ENCODE measurements at places on chromosomes 2 and 18.

DNA sequence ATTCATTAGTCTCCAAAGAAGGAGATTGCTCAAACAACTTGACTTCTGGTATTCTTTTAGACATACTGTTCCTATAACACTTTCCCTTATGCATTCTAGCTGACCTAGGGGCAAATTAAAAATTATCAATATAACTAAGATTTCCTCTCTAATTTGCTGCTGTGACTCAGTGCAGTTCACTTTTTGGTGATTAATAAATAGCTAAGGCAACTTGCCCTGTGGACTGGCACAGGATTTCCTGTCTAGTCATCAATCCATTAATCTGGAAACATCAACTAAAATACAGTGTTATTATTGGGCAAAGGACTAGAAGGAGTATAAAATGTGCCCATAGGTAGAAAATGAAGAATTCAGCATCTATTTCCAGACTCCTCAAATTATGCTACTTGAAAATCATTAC is 83.5 kb upstream of the SERPINE2 start:
- DNase-seq: no peak

DNA sequence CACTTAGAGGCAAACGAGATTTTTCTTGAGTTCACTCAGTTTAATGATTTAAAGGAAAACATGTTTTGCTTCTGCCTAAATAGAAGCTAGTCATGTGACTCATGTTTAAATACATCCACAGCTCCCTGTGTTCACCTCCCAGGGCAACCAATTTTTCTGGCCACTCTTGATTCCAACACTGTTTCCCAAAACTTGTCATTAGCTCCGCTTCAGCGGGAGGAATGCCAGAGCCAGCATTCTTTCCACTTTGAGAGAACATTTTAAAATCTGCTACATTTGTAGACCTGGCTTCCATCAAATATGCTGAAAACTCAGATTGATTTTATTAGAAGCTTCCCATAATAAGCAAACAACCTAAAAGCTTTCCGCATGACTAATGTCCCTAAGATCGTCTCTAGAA is 2.8 kb upstream of the CYS1 start:
- no peak for DNase-seq

- DNase-seq: no peak
Observed at GRCh38 chr2:136098441-136098840, 19.5 kb downstream of the CXCR4 start.

DNA sequence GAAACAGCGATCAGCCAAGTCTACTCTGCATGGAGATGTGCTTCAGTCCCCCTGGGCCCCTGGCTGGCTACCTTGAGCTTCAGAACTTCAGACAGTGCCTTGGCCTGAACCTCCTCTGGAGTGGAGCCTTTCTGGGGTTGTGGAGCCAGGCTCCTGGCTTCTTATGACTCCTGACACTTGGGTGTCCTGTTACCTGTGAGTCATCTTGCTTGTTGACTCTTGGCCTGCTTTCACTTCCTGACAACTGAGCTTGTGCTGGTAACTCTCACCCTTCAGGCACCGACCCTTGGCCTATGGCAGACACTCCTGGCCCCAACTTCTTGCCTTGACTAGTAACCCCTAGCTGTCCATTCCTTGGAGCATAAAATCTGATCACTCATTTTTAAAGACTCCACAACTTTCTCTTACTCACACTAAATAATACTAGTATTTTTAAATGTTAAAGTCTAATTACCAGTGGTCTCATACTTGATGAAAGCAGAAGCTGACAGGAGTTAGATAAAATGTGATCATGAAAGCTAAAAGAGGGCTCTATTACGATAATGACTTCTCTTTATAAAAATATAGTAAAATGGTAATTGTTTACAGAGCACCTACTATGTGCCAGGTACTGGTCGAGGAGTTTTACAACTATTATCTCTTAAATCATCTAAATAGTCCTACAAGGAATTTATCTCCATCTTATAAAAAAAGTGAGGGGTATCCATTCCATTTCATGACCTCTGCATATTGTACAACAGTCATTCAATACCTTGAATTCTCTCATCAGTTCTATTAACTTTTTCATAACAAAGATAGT is 46.3 kb upstream of the VIT start:
- DNase-seq: no peak

GRCh38 chr2:25276569-25277465 is 64.9 kb downstream of the DNMT3A start:
- DNase-seq: no peak

GRCh38 chr2:113158884-113159553 is 14.8 kb upstream of the PSD4 start:
- DNase-seq: no peak

DNA sequence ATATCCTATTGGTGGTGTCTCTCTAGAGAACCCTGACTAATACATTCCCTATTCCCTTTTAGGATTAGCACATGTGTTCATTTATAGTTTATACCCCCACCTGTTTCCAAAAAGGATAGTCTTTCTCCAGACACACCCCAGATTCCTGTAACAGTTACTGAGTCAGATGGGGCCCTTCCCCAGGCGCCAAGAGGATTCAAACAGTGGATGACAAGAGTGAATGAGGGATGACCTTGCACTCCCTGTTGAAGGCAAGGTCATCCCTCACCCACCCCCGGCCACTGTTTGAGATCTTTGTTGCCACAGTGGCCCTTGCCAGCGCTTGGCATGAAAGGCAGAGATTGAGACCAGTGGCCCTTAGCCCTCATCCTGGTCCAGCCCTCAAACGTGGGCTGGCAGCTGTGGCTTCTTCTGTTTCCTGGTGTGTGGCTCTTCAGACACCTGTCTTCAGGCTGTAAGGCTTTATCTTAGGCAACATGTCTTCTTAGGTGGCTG is 15.3 kb upstream of the REEP1 start:
- no peak for DNase-seq

- DNase-seq: no peak
Observed at GRCh38 chr2:150279686-150280085, 207.8 kb downstream of the RND3 start.
